ENCODE measurements at places on chromosomes 7 and 10.

GRCh38 chr7:99625961-99626360 lies 9.2 kb downstream of the ZSCAN25 start:
- no peak for DNase-seq

DNA sequence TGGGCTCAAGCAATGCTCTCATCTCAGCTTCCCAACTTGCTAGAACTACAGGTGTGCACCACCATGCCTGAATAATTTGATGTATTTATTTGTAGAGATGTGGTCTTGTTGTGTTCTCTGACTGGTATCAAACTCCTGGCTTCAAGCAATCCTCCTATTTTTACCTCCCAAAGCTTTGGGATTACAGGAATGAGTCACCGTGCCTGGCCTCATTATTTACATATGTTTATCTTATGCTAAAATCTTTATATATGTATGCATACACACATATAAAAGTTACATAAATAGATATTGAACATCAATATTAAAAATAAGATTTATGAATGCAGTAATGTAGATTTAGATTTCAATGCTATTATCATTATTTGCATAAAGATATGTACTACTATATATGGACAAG lies 1634.5 kb upstream of the LRRTM3 start:
- DNase-seq, result no peak

- no peak for DNase-seq
These were observed 495.4 kb upstream of the AKR1E2 start for GRCh38 chr10:4330636-4331035.

DNA sequence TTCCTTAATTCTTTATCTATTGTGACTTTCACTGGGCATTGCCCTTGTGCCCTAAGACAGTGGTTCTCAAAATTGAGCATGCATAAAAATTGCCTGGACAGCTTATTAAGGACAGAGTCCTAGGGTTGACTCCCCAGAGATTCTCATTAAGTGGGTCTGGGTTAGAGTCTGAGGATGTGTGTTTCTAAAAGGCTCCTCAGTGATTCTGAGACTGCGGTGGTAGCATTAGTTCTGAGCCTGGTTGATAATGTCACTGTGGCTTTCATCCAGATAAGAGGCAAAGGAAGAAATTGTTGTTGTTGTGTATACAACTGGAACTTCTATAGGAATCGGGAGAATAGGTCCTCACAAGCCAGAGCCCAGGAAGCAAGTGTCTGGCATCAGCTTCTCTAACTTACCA lies 1.3 kb downstream of the IFIT2 start:
- no peak for DNase-seq

DNA sequence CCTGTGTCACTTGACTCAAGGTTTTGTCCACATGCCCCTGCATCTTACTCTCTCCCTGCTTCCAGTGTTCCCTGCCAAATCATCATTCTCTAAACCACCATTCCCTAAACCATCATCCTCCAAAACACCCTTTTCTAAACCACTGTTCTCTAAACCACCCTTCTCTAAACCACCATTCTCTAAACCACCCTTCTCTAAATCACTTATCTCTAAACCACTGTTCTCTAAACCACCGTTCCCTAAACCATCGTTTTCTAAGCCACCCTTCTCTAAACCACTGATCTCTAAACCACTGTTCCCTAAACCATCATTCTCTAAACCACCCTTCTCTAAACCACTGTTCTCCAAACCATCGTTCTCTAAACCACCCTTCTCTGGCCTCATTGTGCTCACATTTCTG lies 142.1 kb downstream of the CXCL12 start:
- no peak for DNase-seq

DNA sequence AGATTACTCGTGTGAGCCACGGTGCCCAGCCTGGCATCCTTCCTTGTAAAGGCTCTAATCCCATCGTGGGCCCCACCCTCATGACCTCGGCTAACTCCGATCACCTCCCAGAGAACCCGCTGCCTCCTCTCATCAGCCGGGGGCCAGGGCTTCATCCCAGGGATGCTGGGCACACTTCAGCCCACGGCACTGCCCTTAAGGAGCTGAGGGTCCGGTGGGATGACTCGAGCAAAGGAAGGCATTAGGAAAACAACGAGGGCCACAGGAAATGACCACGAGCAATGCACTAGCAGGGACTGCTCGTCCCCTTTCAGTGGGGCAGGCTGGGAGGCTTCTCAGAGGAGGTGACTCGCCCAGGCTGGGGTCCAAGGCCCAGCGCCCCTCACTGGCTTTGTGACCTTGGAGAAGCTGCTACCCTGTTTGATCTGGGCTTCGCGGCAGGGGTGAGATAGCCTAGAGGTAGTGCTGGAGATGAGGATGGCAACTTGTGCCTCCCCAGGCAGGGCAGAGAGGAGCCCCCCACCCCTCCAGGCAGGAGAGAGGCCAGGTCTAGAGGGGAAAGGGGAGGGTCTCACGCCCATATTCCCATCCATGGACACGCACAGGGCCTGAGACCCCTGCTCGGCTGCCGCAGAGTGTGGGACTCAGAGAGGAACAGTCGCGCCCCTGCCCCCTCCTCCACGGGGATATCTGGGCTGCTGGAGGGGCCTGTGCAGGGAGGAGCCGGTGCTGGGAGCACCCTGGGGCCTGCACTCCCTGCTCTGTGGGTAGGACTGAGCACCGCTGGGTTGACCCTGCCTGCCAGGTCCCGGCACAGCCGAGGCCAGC lies 26.8 kb downstream of the ELFN1 start:
- DNase-seq, result no peak

- DNase-seq, result no peak
These were observed 23.3 kb upstream of the ASCC1 start for GRCh38 chr10:72239409-72239808.

DNA sequence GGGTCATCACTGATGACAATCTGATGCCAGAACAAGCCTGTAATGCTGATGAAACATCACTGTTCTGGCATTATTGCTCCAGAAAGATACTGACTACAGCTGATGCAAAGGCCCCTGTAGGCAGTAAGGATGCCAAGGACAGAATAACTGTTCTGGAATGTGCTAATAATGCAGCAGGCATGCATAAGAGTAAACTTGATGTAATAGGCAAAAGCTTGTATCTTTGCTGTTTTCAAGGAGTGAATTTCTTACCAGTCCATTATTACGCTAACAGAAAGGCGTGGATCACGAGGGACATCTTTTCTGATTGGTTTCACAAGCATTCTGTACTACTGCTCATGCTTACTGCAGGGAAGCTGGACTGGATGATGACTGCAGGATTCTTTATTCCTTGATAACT lies 18.7 kb downstream of the LCOR start:
- no peak for DNase-seq

DNA sequence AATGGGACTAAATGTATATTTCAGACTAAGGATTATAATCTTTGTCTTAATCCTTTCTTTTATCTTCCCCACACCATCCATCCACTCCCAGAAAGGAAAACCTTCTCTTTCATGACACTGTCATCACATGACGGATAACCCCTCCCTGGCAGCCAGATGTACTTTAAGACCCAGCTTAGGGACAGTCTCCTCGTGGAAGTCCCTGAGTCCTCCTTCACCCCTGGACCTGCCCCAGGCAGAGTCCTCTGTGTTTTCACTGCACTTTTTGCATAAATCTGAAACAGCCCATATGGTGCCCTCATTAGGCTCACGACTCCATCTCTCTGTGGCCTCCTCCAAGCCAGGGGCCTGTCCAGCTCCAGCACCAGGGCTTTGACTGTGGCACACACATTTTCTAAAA lies 16.0 kb downstream of the NRAP start:
- DNase-seq, result no peak

GRCh38 chr10:120580918-120581895 lies 124.2 kb downstream of the PLPP4 start:
- DNase-seq, result no peak

- DNase-seq, result no peak
These were observed 17.4 kb upstream of the CCL26 start for GRCh38 chr7:75789361-75789924.

Measured in NCI-H510A (cell line).